Stimulated activated CD8-positive, alpha-beta memory T cell treated with anti-CD3 and anti-CD28 coated beads, Interleukin-2, amount 100 ng/mL, for 48 hours (primary cell): ENCODE measurements at places on chromosomes 16 and 17.

DNA sequence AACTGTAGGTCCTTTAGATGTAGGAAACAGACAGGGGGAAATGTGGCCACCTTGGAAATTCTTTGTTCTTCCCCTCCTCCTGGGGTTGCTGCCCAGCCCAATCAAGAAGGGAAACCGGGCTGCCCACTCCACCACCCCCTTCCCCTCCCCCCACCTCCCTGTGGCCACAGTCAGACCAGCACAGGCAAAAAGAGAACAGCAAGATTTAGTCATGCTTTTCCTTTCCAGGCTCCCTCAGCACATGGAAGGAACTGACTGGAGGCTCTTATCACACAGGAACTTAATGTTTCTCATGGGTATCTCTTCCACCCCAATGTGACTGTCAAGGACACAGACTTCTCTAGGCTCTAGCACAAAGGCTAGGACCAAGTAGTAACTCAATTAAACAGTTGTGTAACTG lies 3.0 kb upstream of the CCL1 start:
- DNase-seq = no peak

- DNase-seq = no peak
These were observed 147.8 kb downstream of the MSI2 start for GRCh38 chr17:57404073-57404472.

DNA sequence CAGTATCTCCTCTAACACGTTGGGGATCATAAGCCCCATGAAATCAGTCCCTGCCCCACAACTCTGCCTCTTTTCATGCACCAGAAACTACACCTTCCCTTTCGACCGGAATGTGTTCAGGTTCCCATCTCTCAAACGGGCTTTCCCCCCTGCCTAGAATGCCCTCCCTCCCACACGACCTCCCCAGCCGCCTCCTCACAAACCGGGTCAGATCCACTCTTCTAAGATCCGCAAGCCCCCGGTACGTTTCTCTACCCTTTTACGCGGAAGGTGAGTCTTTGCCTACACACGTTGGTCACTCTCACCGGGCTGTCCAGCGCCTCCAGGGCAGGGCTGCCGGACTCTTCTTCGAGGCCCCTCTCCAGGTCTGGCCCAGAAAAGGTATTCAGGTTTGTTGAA lies 708 bp downstream of the DHX33 start:
- DNase-seq = no peak

- no peak for DNase-seq
These were observed 15.6 kb upstream of the CBFB start for GRCh38 chr16:67013233-67013822.

DNA sequence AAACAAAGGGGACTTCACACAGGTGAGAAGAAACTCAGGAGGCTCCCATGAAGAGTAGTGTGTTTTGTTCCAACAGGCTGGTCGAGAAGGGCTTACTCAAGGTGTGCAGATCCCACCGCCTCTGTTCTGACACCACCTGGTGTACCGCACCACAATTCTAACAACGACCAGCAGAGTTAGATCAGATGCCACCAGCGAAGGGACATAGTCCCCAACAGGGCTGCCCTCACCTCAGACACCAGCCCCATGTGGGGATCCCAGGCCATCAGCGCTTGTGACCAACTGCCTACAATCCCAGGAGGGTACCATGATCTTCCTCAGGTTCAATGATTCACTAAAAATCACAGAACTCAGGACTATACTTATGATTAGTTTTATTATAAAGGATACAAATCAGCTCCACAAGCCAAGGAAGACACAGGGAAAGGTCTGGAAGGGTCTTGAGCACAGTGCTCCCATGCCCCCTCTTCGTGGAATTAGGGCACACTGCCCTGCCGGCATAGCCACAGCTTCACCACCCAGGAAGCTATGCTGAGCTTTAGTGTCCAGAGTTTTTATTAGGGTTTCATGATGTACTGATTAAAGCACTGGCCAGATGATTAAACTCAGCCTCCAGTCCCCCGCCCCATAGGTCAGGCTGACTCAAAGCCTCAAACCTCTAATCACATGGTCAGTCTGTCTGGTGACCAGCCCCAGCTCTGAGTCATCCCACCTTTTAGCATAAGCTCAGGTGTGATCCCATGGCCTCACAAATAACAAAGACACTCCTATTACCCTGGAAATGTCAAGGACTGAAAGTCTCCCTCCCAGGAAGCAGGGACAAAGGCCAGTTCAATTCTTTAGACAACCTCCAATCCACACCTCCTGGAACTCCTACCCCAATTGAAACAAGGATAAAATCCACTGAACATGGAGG lies 26.0 kb downstream of the TRIM25 start:
- no peak for DNase-seq

DNA sequence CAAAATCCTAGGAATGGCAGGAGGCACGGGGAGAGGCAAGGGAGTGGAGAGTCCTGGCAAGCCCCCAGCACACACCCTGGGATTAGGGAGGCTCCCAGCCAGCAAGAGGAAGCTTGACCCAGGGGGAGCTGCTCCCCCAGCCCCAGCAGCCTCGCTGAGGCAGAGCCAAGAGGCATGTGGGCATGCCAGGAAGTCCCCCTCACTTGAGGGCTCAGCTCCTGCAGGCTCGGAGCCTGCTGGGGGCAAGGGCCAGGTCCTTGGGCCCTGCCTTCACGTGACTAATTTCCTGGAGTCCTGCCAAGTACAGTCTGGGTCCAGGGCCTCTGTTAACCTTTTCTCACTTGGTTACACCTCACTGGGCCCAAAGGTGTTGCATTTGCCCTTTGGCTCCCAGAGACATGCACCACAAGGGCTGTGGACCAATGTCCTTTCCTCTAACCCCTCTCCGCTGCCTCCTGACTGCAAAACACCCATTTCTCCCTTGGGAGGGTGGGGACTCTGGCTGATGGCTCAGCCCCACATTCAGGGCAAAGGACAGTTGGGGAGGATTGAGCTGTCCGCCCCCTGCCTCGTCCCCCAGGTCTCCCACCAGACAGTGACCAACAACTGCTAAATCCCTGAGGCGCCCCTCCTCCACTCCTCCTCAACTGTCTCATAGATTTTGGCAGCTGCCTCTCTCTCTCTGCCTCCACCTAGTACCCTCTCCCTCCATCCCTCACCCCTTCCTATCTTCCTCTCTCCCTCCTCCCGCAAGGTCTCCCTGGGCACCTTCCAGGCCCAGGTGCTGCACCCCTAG lies 4.4 kb upstream of the SLC47A2 start:
- DNase-seq = no peak

DNA sequence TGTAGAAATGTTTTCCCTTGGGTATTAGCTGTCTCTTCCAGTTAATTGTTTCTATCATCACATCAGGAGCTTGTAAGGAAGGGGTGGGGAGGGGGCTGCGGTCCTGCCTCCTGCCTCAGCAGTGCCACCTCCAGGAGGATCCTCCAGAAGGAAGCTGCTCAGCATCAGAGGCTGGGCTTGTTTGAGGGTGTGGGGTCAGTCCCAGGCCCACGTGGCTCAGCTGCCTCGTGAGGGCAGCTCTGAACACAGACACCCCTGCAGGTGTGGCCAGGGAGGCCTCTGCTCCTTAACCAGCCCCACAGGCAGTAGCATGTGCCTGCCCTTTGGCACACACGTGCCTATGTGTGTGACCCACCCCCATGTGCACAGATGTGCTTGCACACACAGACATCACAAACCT lies 46.3 kb downstream of the MRM1 start:
- DNase-seq = no peak

DNA sequence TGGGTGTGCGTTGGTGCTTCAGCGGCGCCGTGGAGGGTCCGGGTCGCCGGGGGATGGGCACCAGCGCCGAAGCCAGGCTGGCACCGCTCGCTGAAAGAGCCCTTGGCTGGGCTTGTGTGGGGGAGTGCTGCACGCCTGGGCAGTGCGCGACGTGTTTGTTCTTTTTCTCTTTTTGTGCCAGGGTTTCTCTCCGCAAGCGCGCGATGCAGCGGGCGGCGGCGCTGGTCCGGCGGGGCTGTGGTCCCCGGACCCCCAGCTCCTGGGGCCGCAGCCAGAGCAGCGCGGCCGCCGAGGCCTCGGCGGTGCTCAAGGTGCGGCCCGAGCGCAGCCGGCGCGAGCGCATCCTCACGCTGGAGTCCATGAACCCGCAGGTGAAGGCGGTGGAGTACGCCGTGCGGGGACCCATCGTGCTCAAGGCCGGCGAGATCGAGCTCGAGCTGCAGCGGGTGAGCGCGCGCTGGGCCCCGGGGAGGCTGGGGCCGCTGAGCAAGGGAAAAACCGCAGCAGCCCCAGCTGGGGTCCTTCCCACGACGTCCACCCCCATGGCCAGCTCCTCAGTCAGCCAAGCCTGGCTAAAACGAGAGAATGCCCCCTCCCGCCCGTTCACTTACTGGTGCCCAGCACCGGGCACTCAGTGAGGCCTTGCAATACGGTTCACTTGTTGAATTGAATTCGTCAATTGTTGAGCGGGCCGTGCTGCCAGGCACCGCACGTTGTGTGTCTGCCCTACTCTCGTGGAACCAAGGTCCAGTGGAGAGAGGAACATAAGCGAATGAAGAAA lies 541 bp downstream of the GPT2 start:
- DNase-seq = no peak

DNA sequence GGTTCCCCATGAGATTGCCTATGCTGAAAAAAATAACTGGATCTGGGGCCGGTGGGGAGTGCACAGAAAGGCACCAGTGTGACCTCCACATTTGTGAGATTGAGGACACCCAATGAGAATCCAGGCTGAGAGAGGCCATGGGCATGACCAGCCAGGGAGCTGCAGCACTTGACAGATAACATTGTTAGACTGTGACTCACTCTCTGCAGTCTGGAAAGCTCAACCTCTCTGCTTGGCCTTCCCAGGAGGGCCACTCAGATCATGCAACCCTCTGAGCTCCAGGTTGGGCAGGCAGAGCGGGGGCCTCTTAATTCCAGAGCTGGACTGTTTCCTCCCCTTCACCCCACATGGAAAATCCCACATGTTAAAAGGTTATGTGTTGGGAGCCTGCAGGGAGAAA lies 30.1 kb downstream of the FZD2 start:
- DNase-seq = no peak

GRCh38 chr17:39174920-39175694 lies 9.1 kb upstream of the ARL5C start:
- DNase-seq = peak; percentile 73

- DNase-seq = no peak
These were observed 32.7 kb downstream of the ADAMTS18 start for GRCh38 chr16:77402118-77402517.

DNA sequence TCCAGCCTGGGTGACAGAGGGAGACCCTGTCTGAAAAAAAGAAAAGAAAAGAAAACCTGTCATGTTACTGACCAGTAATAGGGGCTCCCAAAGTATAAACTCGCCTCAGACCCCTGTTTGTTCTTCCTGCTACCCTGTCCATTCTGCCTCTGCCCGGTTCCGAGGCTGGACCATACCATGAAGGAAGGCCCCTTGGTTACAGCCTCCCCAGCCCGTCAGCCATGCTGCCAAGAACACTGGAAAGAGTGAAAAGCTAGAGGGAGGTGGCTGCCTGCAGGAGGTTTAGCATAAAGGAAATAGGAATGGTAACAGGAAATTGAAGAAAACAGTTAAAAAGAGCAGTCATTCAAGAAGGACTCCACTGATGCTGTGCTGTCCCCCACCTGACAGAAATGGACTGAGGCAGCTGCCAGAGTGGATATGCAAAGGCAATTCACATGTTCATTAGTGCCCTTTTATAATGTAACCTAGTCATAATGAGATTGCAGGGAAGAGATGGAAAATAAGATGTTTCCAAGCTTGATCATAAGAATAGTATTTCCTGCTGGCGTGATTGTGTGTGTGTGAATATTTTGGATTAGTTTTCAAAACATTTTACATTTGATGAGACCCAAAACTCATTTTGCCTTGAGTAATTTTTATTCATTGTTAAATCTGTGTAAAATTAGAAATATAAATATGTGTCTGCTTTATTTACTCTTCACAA lies 102.6 kb downstream of the GOSR1 start:
- DNase-seq = no peak
